ENCODE measurements at places on chromosomes 1 and 21. TPM values are rescaled to one million over a fixed set of nuclear protein-coding genes. Genes with fewer than 3 reads are reported as not detected.

The CDC42SE1 gene
- total RNA-seq: 118 TPM

The PRRX1 gene
- total RNA-seq: 2.9 TPM

The TEX38 gene
- not detected for total RNA-seq

The TBCE gene
- 17.9 TPM for total RNA-seq

The RGS1 gene
- total RNA-seq: 1.7 TPM

The ASB17 gene
- total RNA-seq: not detected

The ABCG1 gene
- 4.2 TPM for total RNA-seq

The RNASEL gene
- 6.1 TPM for total RNA-seq

DNA sequence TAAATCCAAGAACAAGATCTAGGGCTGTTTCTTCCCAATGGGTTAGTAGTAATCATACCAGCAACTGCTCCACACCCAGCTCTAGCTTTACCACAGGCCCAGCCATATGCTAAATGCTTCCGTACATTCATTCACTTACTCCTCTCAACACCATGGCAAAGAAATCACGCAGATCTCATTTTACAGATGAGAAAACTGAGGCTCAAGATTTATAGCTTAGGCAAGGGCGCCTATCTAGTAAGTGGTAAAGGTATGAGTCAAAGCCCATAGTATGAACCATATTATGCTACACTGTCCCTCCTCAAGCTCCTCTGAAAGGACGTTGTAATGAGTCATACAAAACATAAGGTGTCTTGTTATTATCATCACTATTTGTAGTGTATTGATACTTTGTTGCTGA is 82.2 kb downstream of the NIBAN1 start:
- ATAC-seq: peak; percentile 77

GRCh38 chr1:167244244-167244643 is 23.6 kb downstream of the POU2F1 start:
- no peak for ATAC-seq

GRCh38 chr1:66433611-66434010 is 100.3 kb upstream of the SGIP1 start:
- ATAC-seq: no peak

DNA sequence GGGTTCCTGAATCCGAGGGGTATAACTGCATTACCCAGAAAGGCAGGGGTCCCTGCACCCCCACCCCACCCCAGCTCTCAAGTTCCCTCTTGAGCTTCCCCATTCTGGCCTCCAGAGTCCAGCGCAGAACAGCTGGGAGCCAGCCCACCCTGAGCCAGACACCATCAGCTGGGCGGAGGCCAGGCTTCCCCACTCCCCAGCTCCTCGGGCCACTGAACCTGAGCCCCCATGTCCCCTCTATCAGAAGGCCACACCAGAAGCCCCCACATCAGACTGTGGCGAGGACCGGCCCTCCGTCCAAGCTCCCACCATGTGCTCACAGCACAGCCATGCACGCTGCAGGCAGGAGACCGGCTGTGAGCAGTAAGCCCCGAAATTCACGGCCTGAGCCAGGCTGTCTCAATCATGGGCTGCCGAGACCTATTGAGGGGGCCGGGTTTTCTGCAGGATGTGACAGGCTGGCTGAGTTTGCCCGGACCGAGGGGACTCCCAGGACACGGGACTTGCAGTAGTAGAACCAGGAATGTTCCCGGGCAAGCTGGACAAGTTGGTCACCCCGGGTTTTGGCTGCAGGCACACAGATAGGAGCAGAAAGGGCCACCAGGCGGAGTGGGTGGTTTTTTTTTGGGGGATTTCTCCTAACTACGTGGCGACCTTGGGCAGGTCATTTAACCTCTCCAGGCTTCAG is 25.5 kb upstream of the TNFRSF1B start:
- no peak for ATAC-seq

DNA sequence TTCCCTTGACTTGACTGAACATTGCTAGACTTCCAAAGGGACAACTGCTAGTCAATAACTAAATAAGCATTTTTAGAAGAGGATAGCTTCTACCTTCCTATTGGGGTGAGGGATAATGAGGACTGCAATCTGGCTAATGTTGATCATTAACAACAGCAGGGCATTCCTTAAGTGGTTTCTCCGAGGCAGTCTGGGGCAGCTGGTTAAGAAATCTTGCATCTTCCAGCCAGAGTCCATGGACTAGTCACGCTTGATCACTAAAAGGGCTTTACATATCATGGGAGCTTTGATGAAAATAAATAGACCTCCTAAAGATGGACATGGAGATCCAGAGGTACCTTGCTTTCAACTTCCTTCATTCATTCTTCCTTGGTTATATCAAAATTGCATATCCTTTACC is 329.4 kb upstream of the ESRRG start:
- no peak for ATAC-seq

GRCh38 chr1:181061891-181062835 is 26.3 kb upstream of the IER5 start:
- peak; percentile 59 for ATAC-seq

GRCh38 chr1:219433001-219433400 is 179.9 kb downstream of the ZC3H11B start:
- ATAC-seq: no peak

GRCh38 chr1:45047032-45047431 is 35.0 kb downstream of the UROD start:
- no peak for ATAC-seq

DNA sequence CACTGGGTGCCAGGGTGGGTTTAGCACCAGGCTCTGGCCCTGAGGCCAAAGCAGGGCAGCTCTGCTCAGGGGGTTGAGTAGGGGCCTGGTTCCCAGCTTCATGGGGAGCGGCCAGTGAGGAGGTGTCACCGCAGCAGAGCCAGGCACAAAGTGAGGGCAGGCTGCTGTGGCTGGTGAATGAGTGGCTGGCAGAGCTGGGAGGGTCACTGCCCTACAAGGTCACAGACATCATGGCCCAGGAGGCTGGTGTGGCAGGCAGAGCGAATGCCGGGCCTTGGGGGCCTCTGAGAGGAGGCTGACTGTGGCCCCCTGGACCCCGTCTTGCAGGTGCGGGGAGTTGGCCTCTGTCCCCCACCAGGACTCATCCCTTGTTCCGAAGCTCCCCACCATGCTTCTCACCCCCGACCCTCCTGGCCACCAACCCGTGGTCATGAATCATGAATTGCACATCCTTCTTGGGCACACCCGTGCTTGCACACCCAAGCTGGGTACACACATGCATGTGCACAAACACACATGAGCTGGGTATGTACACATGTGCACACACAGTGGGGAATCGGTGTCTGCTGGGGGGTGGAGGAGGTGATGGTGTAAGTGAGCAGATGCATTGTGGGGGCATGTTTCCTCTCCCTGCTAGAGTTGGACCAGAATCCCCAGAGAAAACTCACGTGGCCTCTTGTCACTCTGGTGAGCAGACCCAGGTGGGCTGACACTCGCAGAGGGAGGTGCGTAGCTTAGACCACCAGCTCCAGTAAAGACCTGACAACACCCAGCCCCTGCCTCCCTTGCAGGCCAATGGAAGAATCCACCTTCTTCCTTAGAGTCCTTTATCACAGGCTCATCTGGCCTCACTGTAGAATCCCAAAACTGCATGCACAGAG is 4.8 kb upstream of the GNB1 start:
- ATAC-seq: no peak

GRCh38 chr1:226788965-226789364 is 49.9 kb upstream of the ITPKB start:
- ATAC-seq: no peak

- ATAC-seq: no peak
These were observed 10.9 kb upstream of the VAMP3 start for GRCh38 chr1:7760245-7760644.

- no peak for ATAC-seq
These were observed 53.5 kb downstream of the CAPN2 start for GRCh38 chr1:223765719-223766340.

GRCh38 chr1:155706139-155706538 is 17.2 kb downstream of the DAP3 start:
- ATAC-seq: peak; percentile 69

- no peak for ATAC-seq
These were observed 259.0 kb upstream of the FOXD3 start for GRCh38 chr1:63063367-63063766.

- ATAC-seq: no peak
These were observed 98.3 kb downstream of the LYPLAL1 start for GRCh38 chr1:219271818-219272535.

GRCh38 chr1:53811414-53811851 is 26.7 kb downstream of the NDC1 start:
- ATAC-seq: no peak

DNA sequence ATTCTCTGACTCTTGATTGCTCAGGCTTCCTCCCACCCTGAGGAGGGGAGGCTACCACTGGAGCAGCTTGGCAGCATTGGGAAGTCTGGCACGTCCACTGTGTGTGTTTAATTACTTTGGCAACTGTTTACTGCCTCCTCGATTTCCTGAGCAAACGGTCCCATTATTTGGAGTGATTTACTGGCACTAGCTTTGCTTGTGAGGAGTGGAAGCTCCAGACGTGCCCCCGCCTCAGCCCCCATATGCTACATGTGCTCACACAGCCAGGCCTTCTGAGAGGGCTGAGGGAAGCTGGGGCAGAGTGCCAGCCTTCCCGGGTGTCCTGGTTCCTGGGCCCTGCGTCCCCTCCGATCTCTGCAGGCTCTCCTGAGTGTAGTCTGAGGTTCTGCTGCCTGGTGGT is 306.2 kb downstream of the PTPRU start:
- ATAC-seq: no peak

DNA sequence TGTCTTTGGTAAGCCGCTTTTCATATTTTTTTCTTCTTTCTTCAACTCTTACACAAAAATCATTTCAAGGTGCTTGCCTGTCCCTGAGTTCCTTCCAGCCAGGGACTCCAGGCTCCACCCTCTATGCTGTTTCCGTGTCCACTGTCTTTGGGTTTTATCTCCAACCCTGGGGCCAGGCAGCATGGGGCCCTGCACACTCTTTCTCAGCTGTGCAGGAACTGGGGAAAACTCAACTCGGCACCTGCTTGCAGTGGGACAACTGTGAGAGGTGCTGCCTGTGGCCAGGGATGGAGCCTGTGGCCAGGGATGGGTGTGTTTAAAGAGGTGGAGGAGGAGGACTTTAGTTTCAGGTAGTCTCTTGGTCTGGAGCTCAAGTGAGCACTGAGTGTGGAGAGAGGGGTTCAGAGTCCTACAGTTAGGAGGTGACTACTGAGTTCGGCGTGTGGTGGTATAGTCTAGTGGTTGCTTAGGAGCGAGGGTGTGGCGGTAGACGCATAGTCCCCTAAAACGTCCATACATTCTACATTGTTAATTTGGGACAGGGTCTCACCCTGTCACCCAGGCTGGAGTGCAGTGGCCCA is 13.4 kb downstream of the TNFRSF8 start:
- ATAC-seq: no peak

- no peak for ATAC-seq
These were observed 34.9 kb downstream of the ZNF644 start for GRCh38 chr1:90986953-90987352.

DNA sequence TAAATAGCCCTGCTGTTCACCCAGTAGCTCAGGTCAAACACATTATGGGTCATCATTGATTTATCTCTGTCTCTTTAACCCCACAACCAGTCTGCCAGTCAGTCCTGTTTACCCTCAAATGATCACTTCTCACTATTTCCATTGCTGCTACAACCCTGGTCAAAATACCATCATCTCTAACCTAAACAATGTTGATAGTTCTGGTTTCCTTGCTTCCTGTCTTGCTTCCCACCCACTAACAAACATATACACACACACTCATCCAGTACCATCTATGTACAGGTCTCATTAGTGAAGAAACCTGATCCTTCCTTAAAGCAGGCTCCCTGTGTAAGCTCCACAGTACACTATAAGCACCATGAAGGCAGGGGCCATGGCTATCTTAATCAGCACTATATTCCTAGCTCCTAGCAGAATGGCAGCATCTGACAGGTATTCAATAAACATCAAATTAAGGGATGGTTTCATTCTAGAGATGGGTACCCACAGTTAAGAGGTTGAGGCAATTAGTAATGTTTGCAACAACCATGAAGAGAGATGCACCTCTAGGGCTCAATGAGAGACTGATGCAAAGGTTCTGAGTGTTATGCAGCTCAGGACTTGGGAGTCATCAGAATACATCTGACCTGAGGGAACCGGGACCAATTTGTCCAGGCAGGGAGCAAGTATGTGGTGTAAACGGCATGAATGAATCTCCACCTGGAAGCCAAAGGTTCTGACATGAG is 10.0 kb upstream of the TGFBR3 start:
- ATAC-seq: no peak

DNA sequence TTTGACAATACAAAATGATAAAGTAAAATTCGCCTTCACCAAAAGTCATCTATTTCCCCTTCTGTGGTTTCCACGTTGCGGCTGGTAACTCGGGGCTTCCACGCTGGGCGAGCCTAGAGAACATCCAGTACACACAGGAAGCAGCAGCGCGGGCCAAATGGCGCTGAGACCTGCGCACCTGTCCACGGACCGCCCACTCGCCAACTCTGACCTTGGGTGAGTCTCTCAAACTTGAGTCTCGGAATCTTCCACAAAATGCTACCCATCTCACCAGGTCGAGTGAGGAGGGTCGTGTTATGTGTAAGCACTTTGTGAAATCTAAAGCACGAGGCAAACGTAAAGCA is 820 bp upstream of the TTF2 start:
- peak; percentile 59 for ATAC-seq

DNA sequence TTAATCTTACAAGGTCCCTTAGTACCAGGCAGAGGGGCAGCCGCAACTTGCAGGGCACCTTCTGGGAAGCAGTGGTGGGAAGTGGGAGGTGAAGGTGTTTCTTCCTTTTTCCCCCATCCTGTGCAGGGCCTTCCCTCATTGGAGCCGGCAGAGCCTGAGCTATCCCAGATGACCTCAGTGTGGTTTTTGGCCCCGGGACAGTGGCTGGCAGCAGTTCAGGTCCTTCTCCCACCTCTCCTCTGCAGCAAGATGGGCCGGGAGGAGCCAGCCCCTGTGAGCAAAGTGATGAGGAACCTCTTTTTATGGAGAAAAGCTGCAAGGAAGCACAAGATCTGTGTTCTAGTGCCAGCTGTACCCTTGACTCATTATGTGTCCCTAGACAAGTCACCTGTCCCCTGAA is 6.8 kb downstream of the PFKFB2 start:
- no peak for ATAC-seq

DNA sequence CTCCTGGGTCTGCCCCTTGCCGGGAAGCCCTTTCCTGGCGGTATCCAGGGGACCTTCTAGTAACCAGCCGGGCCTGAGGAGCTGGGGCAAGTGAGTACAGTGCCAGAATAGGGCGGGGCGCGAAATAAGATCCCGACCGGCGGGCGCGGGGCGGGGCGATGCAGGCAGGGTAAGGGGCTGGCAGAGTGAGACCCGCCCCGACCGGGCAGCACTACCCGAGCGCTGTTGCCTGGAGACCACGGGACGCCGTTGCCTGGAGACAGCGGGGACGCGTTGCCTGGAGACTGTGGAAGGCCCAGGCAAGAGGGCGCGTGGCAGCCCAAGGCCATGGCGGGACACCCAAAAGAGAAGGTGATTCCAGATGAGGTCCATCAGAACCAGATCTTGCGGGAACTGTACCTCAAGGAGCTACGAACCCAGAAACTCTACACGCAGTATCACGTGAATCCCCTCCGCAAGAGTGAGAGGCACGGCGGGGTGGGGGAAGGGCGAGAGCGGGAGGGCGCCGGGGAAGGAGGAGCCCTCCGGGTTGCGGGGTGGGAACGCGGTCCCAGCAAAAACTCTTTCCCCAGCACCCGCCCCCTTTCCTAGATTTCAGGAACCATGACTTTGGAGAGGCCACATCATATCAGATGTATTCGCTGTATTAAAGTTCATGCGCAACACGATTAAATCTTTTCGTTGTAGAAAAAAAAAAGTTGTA is 24.3 kb downstream of the EBNA1BP2 start:
- ATAC-seq: peak; percentile 81

- peak; percentile 90 for ATAC-seq
These were observed 73.0 kb downstream of the GNG12 start for GRCh38 chr1:67760030-67760821.

- peak; percentile 45 for ATAC-seq
These were observed 30.0 kb upstream of the EPS8L3 start for GRCh38 chr1:109793486-109794318.

- peak; percentile 34 for ATAC-seq
These were observed 22.4 kb downstream of the CAPZB start for GRCh38 chr1:19462781-19463503.
